ENCODE measurements at places on chromosomes 16 and 17. TPM values are rescaled to one million over a fixed set of nuclear protein-coding genes. Genes with fewer than 3 reads are reported as not detected.

Gene NLRP1
- 3.5 TPM for total RNA-seq

Gene ZNF174
- 13.9 TPM for total RNA-seq

Gene TUBG2
- total RNA-seq: 25.6 TPM

Gene TMEM100
- total RNA-seq: not detected

Gene CYLD
- 12.2 TPM for total RNA-seq

Gene UTS2R
- not detected for total RNA-seq

Measured in A549 treated with GW870086 at 1 μM for 4 hours (cell line).